Brain pericyte (primary cell): ENCODE measurements at places on chromosomes 1 and 21.

DNA sequence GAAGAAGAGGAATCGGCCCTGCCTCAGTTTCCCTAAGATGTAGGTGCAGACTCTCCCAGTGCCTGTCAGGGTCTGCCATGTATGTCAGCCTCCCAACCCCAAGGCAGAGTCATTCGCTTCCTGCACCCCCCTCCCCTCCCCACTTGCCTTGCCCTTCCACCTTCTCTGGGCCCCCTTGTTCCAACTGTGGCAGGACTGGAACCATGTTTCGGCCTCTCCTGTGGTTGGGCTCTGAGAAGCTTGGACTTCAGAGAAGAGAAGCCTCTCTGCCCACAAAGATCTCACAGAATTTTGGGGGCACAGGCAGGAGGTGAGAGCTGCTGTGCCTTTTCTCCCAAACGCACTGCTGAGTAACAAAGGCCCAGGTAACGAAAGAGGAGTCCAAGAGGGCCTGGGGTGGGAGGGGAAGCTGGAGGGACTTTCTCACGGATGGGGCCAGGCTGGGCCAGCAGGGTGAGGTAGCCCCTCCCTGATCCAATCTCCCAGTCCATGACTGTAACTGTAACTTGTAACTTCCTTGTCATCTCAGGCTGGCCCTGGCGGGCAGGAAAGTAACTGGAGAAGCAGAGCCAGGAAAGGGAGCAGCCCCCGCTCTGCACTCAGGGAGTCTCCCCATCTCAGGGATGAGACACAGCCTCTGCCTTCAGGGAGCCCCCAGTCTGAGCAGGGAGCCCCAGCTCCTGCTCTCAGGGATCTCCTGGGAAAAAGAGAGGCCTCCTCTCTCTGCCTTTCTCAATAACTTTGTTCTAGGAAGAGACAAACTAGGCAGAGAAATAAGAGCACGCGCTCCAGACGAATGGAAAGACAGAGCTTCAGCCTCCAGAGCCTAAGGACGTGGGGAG is 11.3 kb downstream of the CRABP2 start:
- DNase-seq, result no peak

DNA sequence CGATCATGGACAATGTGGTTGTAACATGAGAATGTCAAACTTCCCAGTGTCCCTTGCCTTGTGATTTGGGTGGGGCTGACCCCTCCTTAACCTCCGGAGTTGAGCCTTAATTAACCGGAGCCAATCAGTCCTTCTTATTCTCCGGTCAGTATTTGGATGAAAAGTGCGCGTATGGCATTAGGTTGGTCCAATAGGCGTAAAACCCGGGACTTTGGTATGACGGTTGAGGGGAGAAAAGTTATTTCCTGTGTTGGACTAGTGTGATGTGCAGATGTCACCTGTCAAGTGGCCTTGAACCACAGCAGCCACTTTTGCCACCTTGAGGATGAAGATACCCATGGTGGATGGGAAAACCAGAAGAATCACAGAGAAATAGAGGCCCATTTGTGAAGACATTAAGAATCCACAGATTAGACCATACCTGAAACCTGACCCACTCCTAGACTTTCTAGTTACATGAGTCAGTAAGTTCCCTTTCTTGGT is 5.1 kb downstream of the PAFAH2 start:
- no peak for DNase-seq

DNA sequence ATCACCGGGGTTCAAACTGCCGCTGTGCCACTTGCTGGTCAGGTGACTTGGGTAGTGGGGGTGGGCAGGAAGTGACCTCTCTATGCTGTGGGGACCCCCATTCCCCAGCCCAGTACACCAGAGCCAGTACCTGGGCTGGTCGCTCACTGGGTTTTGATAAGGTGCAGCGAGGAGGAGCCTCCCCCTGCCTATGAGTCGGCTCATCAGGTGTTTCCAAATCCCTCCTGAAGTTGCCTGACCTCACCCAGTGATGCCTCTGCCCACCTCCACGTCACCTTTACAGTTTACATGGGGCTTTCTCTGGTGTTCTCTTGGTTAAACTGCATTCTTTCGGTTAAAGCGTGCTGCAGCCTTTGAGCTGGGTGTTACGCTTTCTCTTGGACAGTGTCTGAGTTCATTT is 58.2 kb downstream of the ARHGEF10L start:
- DNase-seq, result no peak

GRCh38 chr1:88029899-88030298 is 654.2 kb upstream of the PKN2 start:
- DNase-seq, result no peak
